ENCODE measurements at places on chromosomes 1 and 21.

DNA sequence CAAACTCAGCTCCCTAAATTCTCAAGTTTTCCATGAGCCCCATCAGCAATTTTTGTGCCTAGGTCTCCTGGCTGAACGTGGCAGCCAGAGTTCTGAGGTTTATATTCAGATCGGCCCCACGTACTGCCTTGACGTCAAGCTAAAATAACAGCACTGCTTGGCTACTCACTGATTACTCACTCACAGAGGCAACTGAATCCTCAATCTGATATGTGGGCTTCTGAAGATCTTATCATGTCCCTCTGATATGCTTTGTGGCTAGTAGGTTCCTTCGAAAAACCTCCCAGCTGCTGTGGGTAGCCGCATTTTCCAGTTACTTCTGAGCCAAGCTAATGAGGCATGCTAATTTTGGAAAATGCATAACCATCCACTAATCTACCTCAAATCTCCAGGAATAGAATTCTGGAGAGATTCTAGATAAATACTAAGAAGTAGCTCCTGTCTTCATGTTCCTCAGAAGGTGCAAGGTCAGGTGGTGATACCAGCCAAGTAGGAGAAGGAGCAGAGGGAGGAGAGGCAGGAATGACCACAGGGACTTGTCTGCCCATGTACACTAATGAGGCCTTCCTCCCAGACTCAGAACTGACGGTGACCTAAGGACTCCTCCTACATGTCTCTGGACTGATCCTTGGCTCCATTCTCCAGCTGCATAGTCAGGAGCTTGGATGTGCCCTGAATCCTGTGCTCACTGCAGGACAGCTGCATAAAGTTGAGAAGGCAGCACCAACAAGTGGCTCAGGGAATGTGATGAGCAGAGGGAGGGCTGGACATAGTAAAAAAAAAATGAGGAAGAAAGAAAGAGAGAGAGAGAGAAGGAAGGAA, 263.7 kb downstream of the TNR start:
- no peak for DNase-seq

GRCh38 chr1:230201445-230201844, 134.4 kb downstream of the GALNT2 start:
- no peak for DNase-seq

DNA sequence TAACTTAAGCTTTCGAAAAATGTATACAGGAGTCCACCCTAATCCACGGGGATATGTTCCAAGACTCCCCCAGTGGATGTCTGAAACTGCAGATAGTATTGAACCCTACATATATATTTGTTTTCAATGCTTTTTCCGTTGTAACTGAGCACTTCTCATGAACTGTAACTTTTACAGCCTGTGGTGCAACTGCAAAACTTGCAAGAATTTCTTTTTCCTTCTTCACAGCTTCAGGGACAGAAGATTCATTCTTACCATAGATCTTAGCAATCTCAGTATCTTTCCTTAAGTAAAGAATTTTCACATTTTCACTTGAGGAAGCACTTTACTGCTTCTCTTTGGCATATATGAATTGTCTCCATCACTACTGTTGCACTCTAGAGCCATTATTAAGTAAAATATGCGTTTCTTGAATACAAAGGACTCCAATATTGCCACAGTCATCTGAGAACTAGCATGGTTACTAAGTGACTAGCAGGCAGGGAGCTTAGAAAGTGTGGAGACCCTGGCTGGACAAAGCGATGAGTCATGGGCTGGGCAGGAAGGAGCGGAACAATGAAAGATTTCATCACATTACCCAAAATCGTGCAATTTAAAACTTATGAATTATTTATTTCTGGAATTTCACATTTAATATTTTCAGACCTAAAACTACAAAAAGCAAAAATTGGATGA, 14.1 kb downstream of the DPYD start:
- DNase-seq: no peak

DNA sequence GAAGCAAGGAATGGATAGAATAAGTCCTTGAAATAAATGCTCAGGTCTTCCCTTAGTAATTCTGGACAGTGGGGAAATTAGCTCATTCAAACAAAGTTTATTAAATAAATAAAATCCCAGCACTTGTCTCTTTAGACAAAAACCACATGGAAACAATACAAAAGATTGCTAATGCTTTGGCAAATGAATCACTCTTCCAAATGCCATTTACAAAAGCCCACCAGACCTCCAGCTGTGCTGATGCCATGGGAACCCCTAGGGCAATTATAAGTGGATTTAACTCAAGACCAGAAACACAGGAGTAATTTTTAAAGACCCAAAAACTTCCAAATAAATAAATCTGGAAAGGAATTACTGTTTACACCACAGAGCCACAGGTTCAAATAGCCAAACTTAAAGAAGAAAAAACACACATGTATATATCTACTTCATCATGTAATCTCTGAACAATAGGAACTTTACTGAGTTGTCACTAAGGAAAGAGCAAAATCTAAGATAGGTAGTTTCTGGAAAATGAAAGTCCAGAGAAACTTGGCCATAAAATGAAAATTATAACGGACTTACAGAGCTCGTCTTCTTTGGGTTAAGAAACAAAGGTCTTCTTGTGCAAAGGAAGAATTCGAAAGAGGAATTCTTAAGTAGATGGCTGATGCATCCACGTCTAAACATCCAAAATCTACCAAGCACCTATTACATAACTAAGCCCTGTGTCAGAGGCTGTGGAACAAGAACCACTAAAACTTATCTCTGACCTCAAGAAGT, 399.4 kb downstream of the SMYD3 start:
- DNase-seq: no peak

DNA sequence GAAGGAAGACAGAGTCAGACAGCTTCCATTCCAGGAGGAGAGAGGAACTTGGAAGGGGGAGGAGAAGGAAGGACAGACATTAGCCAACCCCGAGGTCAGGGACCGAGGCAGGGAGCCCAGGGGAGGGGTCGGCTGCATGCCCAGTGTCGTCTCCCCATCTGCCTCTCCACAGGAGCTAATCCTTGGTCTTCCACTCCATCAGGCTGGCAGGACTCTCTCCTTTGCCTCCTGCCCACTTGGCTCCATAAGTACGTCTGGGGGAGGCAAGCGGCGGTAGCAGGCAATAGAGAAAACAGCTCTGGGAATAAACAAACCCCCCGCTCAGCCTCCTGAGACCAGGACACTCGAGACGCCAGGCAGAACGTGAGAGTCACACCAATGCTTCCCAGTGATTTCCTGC, 71.3 kb downstream of the GRIK3 start:
- DNase-seq: no peak

- DNase-seq: no peak
These were observed 17.3 kb downstream of the PDC start for GRCh38 chr1:186443638-186444037.

DNA sequence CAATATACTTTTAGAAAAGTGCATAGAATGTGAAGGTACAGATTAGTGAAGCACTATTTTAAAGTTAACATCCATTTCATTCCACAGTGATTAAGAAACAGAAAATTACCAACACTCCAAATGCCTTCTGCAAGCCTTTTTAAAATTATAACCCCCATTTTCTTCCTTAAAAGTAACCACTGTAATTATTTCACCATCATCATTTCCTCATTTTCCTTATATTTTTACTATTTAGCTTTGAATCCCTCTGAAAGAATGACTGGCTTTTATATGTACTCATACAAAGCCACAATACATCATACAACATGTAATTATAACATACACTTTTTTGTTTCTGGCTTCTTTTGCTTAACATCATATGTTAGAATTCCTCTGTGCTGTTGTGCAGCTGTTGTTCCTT, 6.5 kb upstream of the NEGR1 start:
- no peak for DNase-seq

DNA sequence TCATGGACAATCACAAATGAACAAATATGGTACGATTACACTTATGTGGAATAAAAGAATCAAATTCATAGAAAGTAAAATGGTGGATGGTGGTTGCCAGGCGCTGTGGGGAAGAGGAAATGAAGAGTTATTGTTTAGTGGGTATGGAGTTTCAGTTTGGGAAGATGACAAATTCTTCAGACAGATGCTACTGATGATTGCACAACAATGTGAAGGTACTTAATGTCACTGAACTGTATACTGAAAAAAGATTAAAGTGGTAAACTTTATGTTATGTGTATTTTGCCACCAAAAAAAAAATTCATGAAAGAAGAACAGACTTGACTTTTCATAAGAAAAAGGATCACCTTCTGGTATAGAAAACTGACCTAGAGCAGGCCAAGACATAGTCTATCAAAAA, 745.6 kb upstream of the CXADR start:
- no peak for DNase-seq

DNA sequence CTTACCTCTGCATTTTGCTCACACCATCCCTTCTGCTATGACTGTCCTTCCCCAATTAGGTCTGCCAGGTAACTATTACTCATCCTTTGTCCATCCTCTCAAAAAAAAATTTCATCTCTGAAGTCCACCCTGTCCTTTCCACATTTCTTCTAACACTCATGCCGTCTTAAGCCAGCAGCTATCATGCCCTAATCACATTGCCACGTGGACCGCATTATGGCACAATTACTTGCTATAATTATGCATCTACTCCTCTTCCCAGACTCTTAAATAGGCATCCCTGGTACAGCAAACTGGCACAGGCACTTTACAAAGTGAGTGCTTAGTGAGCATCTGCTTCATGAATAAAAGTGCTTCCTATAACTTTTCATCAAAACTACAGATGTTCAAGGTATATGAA, 295.4 kb upstream of the ESRRG start:
- DNase-seq: no peak

- no peak for DNase-seq
These were observed 58.1 kb upstream of the COA6 start for GRCh38 chr1:234315091-234315541.

DNA sequence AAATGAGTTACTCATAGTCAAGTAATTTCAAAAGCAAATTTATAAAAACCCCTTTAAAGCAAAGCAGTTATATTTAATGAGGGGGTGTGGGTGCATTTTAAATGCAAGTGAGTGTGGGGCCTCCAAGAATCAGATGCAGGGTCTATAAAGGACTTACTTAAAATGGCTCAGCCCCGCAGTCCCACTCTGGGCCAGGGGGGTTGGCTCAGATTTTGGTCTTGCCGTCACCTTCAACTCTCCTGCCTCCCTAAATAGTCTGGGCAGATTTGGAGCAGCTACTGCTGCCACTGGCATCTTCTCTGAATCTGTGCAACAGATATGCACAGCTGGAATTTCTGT, 16.2 kb downstream of the AMPD2 start:
- DNase-seq: no peak

DNA sequence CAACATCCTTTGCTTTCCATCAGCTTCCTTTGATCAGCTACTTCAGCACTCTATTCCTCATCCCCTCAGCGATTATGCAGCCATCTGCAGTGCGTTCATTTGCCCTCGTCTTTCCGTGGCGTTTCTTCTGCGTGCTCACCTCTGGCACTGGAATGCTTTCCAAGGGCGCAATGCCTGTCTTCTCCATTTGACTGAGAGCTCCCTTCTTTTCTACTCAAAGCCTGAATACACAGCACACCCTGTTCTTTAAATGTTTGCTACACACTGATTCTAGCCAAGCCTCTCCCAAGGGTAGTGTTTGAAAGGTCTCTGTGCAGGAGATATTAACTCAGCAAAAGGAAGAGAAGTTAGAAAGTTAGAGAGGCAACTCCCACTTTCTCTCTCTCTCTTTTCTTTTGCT, 22.6 kb downstream of the C1orf116 start:
- no peak for DNase-seq

GRCh38 chr1:215835951-215836350, 268.8 kb downstream of the KCTD3 start:
- no peak for DNase-seq

DNA sequence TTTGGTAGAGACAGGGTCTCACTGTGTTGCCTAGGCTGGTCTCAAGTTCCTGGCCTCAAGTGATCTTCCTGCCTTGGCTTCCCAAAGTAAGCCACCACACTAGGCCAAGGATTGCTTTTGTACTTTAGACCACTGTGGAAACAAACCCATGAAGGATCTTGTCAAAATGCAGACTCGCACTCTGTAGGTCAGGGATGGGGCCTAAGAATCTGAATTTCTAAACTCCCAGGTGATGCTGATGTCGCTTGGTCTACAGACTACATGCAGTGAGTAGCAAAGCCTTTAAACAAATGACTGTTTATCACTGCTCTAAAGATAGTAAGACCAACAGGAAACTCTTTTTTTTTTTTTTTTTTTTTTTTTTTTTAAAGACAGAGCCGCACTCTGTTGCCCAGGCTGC, 54.1 kb upstream of the MUTYH start:
- no peak for DNase-seq

DNA sequence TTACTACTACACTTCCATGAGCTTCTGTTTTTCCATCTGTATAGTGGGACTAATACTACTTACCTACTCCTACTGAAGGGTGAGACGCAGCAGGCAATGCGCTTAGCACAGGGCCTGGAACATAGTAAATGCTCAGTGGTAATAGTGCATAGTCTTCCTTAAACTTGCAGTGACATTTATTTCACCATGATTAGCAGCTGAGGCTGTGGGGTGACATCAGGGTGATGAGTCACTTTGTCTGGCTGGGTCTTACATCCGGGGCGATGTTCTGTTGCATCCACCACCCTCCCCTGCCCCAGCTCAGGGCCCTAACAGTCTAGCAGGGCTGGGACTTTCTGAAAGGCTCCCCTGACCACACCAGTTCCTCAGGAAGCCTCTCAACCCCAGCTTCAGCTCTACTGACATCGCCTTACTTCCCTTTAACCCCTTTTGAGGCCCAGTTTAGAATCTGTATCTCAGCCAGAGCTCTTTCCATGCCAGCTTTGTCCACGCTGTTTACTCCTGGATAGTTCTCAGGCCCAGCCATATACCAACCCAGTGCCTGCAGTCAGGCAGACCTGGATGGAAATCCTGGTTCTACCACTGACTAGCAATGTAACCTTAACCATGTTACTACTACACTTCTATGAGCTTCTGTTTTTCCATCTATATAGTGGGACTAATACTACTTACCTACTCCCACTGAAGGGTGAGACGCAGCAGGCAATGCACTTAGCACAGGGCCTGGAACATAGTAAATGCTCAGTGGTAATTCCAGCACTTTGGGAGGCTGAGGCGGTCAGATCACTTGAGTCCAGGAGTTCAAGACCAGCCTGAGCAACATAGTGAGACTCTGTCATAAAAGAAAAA, 66.3 kb downstream of the CD58 start:
- no peak for DNase-seq

DNA sequence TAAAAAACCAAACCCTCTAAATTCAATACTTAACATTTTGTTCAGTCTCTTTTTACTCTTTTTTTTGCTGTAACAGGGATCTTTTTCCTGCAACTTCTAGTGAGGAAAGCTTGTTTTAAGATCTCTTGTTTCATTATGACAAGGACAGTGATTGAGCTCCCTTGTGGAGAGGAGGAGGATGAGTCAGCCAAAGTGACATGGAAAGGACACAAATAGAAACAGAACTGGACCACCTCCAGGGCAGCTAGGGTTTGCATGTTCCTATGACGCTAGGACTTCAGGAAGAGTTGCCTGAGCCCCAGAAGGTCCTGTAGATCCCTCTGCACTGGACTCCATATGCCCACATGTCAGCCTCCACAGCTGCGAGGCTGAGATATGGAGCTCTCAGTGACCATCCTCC, 212.6 kb upstream of the FAM78B start:
- no peak for DNase-seq

- no peak for DNase-seq
These were observed 29.4 kb upstream of the VASH2 start for GRCh38 chr1:212920896-212921295.

All from cortex of kidney (tissue), 1 donor.